ENCODE measurements at places on chromosomes 7 and 10.

DNA sequence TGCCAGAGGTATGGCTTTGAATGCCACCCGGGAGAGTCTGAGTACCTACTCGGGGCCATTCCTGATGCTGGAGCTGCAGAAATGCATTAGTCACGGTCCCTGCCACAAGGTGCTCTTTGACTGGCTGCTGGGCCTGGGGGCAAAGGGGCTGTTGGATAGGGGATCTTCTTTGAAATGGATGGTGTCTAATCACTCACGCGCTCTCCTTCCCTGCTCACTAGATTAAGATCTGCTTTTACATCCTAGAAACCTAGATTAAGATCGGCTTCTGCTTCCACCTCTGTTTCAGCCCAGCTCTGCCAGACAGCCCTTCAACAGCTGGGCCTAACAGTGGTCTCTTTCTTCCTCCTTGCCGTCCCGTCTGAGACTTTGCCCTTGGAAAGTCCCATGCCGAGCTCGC lies 57.2 kb downstream of the PAX2 start:
- no peak for DNase-seq

- DNase-seq = no peak
These were observed 53.9 kb downstream of the VCL start for GRCh38 chr10:74051736-74052342.

DNA sequence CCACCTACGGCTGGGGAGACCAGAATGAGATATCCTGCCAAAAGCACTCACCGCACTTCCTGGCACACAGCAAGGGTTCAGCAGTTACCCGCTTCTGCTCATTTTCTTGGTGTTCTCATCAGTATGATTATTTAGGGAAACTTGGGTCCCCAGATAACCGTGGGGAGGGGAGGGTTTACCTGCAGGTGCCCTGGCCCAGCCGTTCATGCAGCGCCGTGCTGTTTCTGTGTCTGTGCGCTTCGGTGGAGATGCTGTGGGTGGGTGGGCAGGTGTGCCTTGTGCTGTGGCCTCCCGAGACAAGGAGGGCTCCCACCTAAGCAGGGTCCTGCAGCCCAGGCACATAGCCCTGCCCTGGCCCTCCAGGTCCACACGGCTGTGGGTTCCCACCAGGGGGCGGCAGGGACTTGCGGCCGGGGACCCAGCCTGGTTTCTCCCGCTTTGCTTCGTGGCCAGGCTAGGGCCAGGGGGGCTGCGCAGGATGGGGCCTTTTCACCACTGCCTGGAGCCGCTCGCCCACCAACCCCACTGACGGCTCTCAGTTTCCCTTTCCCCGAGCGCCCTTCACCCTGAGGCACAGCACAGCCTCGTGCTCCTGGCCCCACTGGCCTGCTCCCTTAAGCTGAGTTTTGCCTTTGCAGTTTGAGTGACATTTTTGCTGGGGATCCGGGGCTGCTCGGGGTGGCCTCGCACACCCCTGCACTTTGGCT lies 78.5 kb downstream of the LHPP start:
- peak; percentile 72 for DNase-seq

GRCh38 chr7:64774204-64774842 lies 19.9 kb upstream of the ZNF138 start:
- no peak for DNase-seq

GRCh38 chr7:133827707-133828623 lies 299.2 kb upstream of the LRGUK start:
- no peak for DNase-seq

DNA sequence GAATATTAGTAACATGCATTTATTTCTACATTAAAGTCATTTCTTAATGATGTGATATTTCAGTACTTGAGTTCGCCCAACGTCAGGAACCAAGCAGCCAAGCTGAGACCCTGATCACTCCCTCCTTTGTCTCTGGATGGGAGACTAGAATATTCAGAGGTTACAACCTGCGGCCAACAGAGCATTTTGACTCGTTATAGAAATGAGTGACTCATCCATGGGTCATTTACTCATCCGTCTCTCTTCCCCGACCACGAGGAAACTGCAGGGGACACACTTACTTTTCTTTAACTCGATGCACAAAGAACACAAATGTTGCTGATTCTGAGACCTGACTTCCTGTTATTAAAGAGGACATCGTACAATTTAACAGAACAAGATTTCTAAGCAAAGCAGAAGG lies 343.3 kb downstream of the FRMD4A start:
- no peak for DNase-seq

DNA sequence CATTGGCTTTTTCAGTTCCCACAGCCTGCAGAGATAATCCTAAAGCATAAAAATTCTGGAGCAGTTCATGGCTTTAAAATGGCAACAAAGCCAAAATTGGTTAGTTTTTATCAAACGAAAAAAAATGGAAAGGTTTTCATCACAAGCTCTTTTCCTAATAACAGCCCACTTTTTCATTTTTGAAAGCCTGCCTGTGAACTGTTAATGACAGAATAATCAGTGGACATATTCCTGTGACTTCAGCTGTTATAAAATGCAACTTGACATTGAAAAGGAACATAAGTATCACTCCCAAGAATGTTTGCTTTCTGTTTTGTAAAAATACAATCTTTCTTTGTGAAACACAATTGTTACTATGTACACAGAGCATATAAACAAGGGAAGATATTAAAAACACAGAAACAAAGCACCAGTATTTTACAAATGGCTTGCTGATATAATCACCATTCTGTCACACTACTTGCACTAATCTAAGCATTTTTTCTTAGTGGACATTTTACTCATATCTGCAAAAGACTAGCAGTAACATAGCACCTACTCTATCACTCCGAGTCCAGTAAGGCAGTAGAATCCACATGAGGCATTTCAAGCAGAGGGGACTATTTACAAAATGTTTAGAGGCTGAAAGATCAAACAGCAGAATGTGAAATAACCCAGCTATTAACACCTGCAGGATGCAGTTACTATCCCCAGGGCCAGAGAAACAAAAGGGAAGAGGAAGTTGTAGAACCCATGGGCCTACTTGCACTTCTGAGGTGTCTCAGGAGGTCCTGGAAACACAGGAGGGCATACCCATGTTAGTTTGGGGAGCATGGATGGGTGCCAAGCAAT lies 26.4 kb downstream of the MACC1 start:
- no peak for DNase-seq

DNA sequence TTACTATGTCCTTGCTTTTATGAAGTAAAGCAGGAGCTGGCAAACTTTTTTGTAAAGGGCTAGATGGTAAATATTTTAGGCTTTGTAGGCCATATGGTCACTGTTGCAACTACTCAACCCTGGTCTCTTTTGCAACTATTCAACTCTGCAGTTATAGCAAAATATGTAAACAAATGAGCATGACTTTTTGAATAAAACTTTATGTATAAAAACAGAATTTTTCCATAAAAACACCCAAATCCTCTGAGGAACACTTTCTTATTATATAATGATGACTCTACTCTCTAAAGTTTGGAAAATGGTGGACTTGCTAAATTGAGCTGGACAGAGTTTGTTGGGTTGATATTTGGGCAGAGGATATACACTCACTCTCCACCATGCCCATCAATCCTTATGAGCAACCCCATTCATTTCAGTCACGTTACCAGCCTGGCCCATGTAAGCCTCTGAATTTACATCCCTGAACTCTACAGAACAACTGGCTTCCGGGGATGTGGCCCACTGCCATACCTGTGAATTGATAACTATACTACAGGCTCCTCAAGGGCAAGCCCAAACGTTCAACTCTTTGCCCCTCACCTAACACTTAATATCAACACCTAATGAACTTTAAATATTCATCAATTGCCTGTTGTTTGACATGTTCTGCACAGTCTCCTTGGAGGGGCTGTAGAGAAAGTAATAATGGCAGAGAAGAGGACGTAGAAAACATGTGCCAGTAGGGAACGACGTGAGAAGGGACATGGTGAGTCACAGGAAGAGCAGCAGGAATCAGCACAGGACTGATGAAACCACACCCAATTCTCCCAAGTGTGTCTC lies 37.6 kb downstream of the SGMS1 start:
- no peak for DNase-seq

DNA sequence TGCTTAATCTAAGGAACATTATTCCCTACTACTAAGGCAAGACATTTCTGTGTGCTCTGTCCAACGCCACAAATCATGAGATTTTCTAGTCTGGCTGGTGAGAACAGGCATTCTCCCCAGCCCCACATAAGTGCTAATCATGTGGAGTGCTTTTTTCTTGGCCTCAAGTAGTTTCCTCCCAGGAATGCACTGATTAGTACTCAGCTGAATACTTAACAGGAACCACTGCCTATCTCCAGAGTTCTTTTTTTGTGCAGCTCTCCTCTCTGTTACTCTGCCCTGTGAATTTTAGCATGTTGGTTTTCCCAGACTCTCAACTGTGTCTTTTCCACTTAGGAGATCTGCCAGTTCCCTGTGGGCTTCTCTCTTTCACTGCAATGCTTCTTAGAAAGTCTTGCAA lies 1098.5 kb upstream of the LRRTM3 start:
- DNase-seq = no peak

DNA sequence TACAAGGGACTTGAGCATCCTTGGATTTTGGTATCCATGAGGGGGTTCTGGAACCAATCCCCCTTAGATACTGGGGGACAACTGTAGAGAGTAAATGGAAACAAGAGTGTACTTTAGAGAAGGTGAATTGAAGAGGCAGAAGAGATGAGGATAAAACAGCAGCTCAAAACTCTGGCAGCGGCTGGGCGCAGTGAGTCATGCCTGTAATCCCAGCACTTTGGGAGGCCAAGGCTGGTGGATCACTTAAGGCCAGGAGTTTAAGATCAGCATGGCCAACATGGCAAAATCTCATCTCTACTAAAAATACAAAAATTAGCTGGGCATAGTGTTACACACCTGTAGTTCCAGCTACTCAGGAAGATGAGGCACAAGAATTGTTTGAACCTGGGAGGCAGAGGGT lies 218.7 kb downstream of the GALNT17 start:
- DNase-seq = no peak

- DNase-seq = no peak
These were observed 29.3 kb upstream of the SH3PXD2A start for GRCh38 chr10:103884681-103885139.

DNA sequence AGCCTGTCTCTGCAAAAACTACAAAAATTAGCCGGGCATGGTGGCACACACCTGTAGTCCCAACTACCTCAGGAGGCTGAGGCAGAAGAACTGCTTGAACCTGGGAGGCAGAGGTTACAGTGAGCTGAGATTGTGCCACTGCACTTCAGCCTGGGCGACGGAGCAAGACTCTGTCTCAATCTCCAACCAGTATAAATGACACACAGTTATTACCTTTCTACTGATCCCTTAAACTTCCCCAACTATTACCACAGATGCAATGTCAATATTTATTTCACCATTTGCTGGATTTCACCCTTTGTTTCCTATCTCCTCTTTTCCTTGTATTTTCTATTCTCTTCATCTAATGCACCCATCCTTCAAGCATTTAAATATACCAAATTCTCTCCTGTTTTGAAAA lies 431.8 kb downstream of the GRM8 start:
- DNase-seq = no peak

DNA sequence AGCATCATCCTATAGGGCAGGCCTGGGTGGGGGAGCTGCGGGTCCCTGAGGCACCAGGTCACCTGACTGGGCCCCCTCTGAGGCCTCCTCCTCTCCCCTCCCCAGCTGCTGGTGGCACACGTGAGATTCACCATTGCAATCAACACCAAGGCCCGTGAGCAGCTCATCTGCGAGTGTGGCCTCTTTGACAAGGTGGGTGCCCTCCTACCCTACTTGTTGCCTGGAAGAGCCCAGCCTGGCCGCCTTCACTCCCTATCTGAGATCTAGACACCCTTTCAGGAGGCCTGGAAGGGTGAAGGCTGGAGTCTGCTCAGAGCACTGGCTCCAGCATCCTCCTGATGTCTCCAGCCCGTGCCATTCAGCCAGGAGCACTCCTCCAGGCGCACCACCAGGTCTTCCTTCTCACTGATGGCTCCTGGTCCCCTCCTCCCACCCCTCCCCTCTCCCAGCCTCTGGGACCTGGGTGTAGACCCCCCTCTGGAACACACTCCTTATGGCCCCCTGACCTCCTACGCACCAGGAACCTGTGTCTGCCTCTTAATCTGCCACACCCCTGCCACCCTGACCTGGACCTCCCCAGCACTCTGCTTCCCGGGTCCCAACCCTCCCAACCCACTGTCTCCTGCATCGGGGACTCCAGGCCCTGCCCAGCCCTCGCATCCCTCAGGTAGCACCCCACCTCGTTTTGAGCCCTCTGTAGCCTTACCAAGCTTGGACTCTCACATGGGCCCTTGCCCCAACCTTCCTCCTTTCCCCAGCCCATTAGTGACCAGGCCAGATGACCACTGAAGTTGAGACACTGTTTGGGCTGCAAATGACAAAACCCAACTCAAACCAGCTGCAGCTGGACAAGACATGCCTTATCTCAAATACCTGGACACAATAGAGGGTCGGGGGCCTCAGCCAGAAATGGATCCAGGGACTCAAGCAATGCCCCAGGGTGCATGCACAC lies 67.5 kb downstream of the ALOX5 start:
- no peak for DNase-seq

DNA sequence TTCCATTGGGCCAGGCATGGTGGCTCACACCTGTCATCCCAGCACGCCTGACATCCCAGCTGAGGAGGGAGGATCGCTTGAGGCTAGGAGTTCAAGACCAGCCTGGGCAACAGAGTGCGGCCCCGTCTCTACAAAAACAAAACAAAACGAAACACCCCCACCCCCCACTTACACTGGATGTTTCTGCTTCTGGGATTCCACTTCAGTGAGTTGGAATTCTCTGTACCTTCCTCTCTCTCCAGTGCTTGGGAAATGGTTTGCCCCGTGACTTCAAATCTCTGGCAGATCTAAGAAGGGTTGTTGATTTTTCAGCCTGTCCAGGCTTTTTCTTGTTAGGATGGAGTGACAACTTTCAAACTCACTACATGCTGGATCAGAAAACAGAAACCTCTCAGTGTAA lies 106.9 kb downstream of the ANLN start:
- no peak for DNase-seq

DNA sequence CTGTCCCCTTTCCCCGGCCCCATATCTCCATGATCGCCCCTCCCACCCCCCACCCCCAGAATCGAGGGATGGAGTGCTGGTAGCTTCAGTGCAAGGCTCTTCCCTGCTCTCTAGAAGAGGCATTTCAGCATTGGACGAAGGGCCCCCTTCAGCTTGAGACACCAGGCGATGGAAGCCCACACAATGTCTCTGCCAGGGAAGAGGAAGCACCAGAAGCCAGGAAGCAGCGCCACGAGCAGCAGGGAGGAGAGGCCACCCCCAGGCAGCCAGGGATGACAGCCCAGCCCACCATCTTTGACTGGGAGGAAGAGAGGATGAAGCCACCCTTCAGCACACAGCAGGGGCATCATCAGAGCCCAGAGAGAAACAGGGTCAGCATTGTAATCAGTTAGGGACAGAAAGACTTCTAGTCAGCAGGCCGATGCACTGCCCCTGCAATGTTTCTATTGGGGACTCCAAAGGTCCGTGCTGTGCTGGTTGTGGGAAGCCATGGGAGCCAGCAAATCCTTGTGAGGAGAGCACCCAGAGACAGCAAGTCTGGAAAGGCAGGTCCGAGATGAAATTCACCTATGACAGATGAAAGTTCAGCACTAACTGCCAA lies 15.7 kb downstream of the TMEM72 start:
- DNase-seq = no peak

- DNase-seq = no peak
These were observed 26.2 kb downstream of the ANTXRL start for GRCh38 chr10:46312953-46313352.

- no peak for DNase-seq
These were observed 60.9 kb downstream of the CALML3 start for GRCh38 chr10:5585517-5586206.

GRCh38 chr7:127337581-127337980 lies 54.9 kb downstream of the ZNF800 start:
- DNase-seq = no peak

GRCh38 chr10:2019281-2019680 lies 282.0 kb upstream of the ADARB2 start:
- DNase-seq = no peak

- DNase-seq = no peak
These were observed 11.9 kb downstream of the ANKRD26 start for GRCh38 chr10:27088119-27089044.

Measured in CD4-positive, alpha-beta T cell treated with Interferon gamma for 1 hour (primary cell).